ENCODE measurements at places on chromosomes 3 and 15.

DNA sequence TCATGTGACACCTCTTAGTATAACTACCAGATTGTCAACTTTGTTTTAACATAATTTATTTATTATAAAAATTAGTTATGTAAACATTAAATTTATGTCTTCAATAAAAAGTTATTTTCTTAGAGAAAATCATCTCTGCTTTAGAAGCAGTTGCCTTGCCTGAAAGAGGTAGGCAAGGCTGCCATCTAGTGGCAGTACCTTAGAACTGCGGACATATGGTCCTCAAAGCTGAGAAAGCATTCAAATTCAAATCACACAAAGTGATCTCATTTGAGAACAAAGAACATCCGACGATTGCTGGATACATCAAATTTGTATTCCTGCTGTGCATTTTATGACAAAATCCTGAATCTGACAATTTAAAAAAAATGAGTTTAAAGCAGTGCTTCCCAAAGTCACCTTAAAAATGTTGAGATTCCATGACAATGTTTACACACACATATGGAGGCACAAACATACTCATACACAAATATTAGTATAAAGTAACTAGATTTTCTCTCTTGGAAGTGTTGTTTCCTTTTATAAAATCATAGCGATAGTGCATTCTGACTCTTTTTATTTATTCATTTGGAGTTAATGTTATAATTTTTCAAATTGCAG, 617.4 kb downstream of the CADM2 start:
- DNase-seq, result peak; percentile 56

DNA sequence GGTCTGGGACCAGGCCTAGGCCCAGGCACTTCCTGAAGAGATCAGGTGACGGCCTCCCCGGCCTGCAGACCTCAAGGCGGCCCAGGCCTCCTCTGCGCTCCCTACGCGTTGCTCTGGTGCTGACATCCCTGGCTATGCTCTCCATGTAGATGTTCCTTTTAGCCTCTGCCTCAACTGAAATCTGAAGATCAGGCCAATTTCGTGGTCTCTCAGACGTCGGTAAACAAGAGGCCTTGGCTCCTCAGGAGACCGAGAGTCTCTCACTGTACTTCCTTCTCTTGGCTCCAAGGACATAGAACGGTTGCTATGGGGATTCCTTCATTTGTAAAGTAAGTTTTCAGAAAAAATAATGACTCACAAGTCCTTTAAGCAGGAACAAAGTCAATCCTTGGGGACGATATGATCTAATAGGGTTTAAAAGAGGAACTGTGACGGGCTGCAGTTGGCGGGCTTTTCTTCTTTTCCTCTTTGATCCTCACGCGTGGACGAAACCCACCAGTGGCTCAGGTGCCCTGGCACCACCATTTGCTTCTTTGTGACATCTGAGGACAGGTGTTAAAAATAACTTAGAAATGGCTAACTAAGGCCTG, 55.6 kb upstream of the CGNL1 start:
- no peak for DNase-seq

DNA sequence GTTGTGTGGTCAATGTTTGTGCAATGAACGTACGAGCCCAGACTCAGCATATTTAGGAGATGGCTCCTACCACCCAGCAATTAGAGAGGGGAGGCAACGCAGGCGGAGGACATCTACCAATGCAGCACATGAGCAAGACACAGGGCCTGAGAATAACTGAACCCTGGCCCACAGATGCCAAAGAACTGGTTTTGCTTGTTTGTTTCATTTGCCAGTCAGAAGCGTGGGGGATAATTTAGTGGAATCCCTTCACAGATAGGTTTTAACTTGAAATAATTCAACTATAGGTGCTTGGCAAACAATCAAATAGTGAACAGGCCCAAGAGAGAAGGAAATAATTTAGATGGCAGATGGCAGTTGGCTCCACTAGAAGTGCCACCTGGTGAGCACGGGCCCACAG, 54.8 kb downstream of the LIPC start:
- DNase-seq, result no peak

DNA sequence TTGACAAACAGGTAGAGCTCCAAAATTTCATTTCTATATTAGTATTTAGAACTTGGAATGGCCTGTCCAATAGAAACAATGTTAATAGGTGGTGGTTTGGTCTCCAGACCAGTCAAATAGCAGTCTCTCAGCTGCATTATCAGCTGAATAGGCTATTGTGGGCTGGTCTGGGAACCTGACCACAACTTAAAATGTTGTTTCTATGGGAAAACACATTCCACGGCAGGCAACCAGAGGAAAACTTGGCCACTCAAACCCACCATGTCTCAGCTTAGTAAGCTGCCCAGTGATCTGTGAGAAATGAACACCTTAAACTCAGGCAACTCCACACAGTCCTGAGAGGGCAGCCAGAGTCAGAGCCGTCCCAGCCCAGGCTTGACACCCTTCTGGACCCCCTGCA, 20.4 kb downstream of the FBN1 start:
- DNase-seq, result no peak

DNA sequence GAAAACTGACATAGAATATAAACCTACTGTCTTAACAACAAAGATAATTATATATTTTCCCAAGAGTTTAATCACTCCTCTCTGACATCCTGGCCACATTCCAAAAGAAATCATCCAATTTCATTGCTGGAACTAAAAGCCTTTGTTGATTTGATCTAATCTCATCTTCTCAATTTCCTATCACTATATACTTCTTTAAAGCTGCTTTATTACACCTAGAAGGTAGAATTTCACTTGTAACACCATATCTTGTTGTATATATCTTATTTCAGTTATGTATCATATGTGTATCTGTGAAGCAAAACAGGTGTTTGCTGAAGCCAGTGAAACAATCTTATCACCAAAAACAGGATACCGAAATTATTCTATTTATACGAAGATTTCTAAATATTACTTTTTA, 740.2 kb downstream of the ROBO1 start:
- DNase-seq, result no peak

- DNase-seq, result peak; percentile 50
Observed at GRCh38 chr15:84749111-84749991, 959 bp downstream of the ZNF592 start.

- DNase-seq, result no peak
Observed at GRCh38 chr3:184132945-184133344, 2.2 kb upstream of the EIF2B5 start.

DNA sequence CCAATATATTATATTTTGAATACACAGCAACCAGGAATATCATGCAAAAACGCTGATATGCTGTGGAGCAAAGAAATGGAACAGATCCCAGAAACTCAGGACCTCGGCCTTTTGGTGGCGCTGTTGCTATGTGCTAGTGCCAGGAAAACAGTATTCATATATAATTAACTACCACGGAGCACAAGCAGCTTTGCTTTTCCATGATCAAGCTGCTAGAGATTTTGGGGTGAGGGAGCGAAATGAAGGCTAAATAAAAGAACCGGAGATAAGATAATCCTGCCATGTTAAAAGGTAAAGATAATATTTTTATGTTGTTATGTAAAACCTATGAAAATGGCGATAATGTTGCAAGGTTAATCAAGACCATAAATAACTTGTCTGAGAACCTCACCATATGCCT, 157.7 kb upstream of the FAM3D start:
- peak; percentile 3 for DNase-seq

GRCh38 chr3:69212411-69213160, 90.2 kb upstream of the LMOD3 start:
- no peak for DNase-seq

- DNase-seq, result no peak
Observed at GRCh38 chr15:55074431-55074830, 122.3 kb downstream of the RSL24D1 start.

- no peak for DNase-seq
Observed at GRCh38 chr3:89572261-89572660, 464.8 kb downstream of the EPHA3 start.

DNA sequence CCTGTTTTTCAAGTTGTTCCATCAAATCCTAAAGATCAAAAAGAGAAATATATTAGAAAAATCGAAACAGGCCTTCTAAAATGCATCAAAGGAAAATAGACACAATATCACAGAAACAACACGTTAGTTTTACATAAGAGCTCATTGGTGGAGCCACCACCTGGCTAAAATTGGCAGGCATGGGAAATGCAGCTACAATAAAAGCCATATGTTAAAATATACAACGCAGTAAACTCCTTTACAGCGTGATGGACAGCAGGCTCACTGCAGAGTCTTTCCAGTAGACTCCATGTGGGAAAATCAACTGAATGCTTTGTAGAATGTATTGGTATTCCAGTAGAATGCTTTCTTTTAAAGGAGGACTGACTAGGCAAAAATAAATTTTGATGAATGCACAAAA, 40.9 kb upstream of the MYO5C start:
- no peak for DNase-seq

GRCh38 chr3:11220230-11220629, 52.0 kb upstream of the ATG7 start:
- no peak for DNase-seq

GRCh38 chr3:16385151-16385550, 120.1 kb downstream of the OXNAD1 start:
- no peak for DNase-seq

GRCh38 chr15:70588613-70589012, 174.7 kb downstream of the UACA start:
- DNase-seq, result no peak

GRCh38 chr15:59158701-59159034, 48.0 kb upstream of the LDHAL6B start:
- DNase-seq, result no peak

- DNase-seq, result no peak
Observed at GRCh38 chr15:70777170-70777926, 14.0 kb upstream of the UACA start.

GRCh38 chr3:112084980-112085705, 1.0 kb upstream of the C3orf52 start:
- DNase-seq, result no peak

DNA sequence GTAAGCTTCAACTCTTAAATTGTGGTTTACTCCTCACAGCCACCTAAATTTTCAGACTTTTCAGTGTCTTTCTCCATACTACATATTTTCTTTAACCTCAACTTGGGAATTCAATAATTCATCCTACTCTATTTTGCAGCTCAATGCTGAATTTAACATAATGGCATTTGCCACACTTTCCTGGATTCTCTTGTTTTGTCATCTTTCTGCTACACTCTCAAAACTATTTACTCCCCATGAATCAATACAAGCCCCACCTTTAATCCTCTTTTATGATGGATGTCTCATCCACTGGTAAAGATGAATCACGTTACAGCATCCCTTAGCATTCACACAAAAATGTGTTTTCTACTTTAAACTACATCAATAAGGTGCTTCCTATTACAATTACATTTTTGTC, 19.6 kb upstream of the CHMP2B start:
- DNase-seq, result no peak

- DNase-seq, result no peak
Observed at GRCh38 chr3:38229036-38229435, 36.6 kb upstream of the SLC22A13 start.

DNA sequence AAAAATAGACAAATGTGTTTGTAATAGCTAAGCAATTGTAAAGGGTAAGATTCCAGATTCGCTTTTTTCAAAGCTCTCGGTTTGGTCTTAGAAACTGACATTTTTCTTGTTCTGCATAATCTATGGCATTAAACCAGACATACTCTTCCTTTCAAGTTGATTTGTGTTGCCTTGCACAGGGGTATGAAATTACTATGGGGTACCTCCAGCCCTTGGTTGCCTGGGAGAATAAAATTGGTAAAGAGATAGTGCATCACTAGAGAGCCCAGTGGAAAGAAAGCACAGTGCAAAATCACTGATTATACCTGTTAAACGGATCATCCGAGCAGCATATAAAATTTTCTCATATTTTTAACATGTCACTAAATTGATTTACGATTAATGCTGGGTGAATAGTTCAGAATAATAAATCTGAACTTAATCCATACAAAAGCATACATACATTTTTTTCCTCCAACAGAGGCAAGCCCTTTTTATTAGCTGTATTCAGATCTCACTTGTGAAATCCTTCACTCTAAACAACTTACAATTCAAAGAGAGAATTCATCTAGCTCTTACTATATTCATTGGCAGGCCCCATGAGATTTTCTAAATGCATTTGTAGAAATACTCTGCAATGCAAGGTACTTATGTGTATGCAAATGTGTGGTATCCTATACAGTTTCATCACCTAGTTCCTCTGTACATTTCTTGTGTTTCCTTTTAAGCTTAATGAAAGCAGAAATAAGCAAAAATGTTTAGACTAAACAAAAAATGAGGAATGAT, 224.4 kb downstream of the ROBO1 start:
- no peak for DNase-seq

DNA sequence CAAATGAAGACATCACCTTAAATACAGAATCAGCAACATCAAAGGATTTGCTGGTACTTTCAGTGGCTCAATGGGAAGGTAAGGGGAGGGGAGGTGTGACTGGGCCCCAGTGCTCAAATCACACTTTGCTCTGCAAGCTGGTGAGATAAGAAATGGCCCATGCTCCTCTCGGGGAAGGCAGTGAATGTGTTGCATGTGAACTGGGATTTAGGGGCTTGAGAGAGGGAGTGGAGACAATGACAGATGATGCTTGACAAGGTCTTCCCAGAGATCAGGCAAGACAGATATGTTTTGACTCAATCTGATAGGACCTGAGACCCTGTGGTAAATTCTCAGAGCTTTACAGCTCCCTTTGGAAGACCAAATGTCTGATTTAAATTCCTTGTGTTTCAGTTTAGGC, 233.0 kb upstream of the PROK2 start:
- no peak for DNase-seq
